CD14-positive monocyte (primary cell): ENCODE measurements at places on chromosomes 3 and 15. TPM values are rescaled to one million over a fixed set of nuclear protein-coding genes. Genes with fewer than 3 reads are reported as not detected.

- peak; percentile 32 for DNase-seq
These were observed 817.0 kb downstream of the TUSC7 start for GRCh38 chr3:117526470-117527079.

DNA sequence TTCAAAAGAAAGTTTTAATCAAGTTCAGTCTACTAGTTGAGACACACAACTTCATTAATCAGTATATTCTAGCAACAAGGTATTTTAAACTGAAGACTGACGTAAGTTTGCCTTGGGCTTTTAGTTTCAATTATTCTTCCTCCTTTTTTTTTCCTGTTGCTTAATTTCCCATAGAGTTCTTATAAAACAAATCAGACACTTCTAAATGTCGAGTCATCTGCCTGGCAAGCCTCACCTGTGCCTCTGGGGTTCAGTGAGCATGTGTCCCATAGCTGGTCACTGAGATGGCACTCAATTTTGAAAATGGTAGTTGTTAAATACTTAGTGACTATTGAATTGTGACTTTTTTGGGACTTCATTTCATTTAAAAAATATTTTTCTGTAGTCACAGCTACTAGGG lies 27.4 kb downstream of the NKIRAS1 start:
- no peak for DNase-seq

DNA sequence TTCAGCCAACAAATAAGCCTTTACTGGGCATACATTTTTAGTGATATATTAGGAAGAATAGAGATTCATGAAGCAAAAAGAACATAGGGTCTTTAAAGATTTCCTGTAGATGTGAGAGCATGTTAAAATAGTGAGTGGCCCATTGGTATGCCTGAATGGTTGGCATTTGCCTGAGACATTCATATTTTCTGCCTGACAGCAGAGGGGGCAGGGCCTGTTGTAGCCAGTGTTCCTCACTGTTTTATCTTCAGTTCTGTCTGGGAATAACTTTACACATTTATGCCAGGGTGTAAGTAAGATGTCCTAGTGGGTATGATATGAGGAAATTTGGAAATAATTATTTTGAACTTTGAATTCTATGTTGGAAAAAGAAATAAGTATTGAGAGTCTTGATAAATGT lies 704.7 kb upstream of the ARPP21 start:
- no peak for DNase-seq

DNA sequence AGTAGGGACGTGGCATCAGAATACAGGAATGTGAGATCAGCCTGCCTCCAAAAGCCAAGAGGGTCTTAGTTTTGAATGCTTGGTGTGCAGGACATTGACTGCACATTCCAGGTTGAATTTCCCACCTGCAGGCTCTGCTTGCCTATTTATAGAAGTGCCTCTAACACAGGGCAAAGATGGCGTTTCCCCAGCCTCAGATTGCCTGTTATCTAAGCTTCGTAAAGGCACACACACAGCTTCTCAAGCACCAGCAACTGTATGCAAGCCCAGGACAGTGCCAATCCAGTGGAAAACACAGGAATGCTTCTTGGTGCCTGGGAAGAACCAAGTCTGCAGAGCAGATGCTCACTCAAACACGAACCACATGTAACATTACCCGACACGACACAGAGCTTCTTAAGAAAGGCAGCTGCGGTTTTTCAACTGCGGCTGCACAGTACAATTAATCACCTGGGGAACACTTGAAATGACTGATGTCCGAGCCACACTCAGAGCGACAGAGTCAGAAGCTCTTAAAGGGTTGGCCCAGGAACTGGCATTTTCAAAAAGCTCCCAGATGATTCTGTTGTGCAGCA lies 90.0 kb upstream of the ANKRD34C start:
- no peak for DNase-seq

DNA sequence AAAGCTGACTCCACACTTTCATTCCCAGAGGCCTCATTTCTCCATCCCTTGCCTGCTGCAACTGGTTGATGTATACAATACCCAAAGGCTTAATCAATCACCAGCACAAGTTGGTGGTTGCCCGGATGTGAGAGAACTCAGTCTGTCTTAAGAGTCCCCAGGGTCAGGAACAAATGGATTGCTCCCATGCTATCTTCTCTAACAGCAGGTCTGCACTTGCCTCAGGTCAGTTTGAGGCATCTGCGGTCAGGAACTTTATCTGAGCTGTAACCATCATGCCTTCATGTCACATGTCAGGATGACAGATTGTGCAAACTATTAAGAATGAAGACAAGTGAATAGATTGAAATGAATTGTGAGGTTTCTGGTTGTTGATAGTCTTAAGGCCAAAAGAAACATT lies 56.1 kb downstream of the BFSP2 start:
- DNase-seq, result no peak

- peak; percentile 38 for DNase-seq
These were observed 752 bp downstream of the CEP63 start for GRCh38 chr3:134486577-134487041.

- no peak for DNase-seq
These were observed 478.6 kb downstream of the MAGI1 start for GRCh38 chr3:65560133-65560532.

DNA sequence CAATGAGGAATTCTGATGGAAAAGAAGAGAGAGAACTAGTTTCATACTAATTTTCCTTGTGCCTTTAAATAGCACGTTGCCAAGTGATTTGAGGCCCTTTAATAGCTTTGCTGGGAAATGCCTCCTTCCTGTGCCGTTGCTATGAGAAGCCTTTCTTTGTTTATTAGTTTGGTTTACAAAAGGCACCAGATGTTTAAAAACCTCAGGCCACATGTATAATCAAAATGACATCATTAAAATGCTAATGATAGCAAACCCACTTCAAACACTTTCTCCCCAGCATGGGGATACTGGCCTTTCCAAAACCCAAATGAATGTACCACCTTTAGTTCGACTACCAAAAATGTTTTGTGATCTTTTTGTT lies 50.0 kb upstream of the TBC1D23 start:
- DNase-seq, result no peak

DNA sequence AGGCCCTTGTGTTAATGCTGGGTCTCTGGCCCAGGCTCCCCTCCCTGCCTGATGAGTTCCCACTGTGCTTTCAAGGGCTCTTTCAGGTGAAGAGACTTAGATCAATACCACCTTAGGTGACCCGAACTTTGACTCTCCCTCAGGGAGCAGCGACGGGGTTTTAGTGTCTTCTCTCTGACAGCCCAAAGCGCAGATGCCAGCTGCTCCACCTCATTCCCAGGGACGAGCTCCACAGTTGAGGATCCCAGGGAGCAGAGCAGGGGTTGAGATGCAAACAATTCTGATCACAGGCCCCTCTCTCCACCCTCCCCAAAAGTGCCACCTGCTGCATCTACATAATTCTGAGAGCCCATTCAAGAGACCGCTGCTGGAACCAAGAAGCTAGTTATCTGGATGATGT lies 265.1 kb downstream of the TJP1 start:
- DNase-seq, result no peak

DNA sequence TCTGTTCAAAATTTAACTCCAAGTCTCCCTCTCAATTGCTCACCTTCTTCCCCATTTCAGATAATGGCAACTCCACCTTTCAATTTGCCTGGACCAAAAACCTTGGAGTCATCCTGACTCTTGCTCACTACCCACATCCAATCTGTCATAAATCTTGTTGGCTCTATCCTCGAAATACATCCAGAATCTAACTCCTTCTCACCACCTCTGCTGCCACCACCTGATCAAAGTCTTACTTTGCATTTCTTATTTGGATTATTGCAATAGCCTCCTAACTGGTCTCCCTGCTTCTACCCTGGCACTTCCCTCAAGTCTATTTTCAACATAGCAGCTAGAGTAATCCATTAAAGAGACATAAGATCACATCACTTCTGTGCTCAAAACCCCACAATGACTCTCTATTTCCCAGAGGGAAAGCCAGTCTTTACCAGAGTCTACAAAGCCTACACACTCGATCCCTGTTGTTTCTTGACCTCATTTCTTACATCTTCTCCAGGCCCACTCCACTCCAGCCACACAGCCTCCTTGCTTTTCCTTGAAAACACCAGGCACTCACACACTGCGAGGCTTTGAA lies 86.6 kb downstream of the GPR156 start:
- no peak for DNase-seq

DNA sequence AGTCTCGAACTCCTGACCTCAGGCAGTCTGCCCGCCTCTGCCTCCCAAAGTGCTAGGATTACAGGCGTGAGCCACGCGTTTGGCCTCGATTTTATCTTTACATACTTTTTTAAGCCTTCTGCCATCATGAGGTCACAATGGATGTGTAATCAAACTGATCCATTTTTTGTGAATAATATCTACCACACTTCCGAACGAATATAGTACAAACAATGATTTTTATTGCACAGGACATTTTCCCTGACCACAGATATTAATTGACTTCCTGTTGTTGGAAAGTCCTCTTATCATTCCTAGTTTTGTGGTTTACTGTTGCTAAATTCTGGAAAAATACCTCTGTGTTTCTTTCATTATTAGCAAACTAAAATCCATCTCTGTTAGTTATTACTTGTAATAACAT lies 68.9 kb downstream of the MINDY2 start:
- DNase-seq, result no peak

- no peak for DNase-seq
These were observed 45.1 kb downstream of the WHAMM start for GRCh38 chr15:82854554-82854953.

GRCh38 chr15:47929138-47929803 lies 191.5 kb upstream of the SLC24A5 start:
- DNase-seq, result no peak

GRCh38 chr15:68154923-68155559 lies 50.1 kb downstream of the CALML4 start:
- peak; percentile 17 for DNase-seq

- peak; percentile 16 for DNase-seq
These were observed 35.6 kb upstream of the GYG1 start for GRCh38 chr3:148955544-148956346.

DNA sequence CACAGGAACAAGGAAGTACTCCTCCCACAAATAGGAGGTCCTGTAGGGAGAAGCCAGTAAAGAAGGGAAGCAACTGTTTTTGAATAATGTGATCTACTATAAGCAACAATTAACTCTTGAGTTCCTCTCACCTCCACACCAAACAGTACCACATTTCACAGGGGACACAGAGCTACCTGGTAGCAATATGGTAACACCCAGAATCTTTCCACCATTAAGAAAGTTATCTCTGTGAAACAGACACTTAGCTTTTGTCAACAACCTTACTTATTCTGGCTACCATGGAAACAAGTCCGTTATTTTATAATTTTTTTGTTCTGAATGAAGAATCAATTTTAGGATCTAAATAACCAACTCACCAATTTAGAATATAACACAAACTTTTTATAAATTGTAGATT lies 49.5 kb downstream of the TBL1XR1 start:
- DNase-seq, result no peak

GRCh38 chr3:9064251-9064650 lies 101.0 kb upstream of the RAD18 start:
- no peak for DNase-seq

DNA sequence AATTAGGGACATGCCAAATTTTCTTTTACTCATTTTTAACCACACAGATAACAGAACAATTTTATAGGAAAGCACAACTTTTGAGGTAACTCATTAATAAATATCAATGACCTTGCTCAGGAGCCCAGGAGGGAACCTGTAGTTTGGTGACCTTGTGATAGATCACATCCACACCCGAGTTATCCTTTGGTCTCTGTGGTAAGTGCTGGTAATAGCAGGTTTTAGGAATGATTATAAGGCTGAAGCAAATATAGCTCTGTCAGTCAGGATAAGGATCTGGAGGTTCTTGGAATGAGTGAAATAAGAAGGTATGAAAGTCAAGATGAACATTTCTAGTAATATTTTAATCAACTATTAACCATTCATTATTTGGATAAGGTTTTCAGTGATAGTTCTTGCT lies 46.5 kb downstream of the EPHA6 start:
- DNase-seq, result no peak

DNA sequence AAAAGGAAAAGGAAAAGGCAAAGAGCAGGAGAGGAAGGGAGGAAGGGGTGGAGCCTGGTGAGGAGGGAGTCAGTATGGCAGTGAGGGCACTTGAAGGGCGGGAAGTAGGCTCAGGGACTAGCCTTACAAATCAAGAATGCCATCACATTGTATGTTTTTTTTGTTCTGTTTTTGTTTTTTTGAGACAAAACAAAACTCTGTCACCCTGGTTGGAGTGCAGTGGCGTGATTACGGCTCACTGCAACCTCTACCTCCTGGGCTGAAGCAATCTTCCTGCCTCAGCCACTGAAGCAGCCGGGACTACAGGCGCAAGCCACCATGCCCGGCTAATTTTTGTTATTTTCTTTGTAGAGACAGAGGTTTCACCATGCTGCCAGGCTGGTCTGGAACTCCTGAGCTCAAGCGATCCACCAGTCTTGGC lies 10.5 kb upstream of the PIK3CB start:
- peak; percentile 35 for DNase-seq

GRCh38 chr3:73101881-73102280 lies 40.4 kb downstream of the EBLN2 start:
- DNase-seq, result no peak

GRCh38 chr3:63644212-63644797 lies 8.2 kb upstream of the SNTN start:
- no peak for DNase-seq

GRCh38 chr3:64008487-64009351 lies 14.6 kb downstream of the PSMD6 start:
- DNase-seq, result no peak

DNA sequence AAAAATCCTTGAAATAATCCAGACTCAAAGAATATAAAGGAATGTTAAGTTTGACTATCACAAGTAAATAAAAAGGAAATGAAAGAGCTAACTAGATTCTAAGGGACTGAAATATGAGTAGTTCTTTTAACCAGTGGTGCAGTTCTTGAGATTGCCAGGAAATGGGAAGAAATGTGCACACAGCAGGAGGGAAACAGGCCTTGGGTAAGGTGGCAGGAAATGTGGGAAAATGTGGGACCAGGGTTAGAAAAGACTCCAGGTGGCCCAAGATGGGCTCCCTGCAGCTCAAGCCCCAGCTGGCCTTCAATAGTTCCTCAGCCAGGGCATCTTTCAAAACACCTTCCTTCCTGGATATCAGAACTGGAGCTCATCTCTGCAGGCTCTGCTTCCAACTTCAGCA lies 181.3 kb downstream of the ISL2 start:
- DNase-seq, result no peak

GRCh38 chr15:75531041-75531450 lies 48.1 kb downstream of the PTPN9 start:
- DNase-seq, result no peak

GRCh38 chr3:139111392-139112229 lies 66.9 kb upstream of the PRR23C start:
- DNase-seq, result peak; percentile 30

Gene ADAMTSL3
- not detected in 2 replicates for polyA plus RNA-seq

Gene CX3CR1
- polyA plus RNA-seq, result 17.0 and 25.9 TPM in 2 replicates

Gene SUSD5
- not detected in 2 replicates for polyA plus RNA-seq

Gene TTLL13
- polyA plus RNA-seq, result 0.08 and 0.13 TPM in 2 replicates

Gene TICRR
- not detected for polyA plus RNA-seq

Gene ABHD17C
- polyA plus RNA-seq, result 0.74 and 0.76 TPM in 2 replicates

Gene FBXW12
- polyA plus RNA-seq, result not detected in 2 replicates

Gene ACAD9
- 27.7 and 27.9 TPM in 2 replicates for polyA plus RNA-seq

Gene IP6K2
- polyA plus RNA-seq, result 52.2 and 53.8 TPM in 2 replicates

Gene FSIP1
- 0.48 TPM for polyA plus RNA-seq

Gene IGF2BP2
- 1.2 and 2.8 TPM in 2 replicates for polyA plus RNA-seq

Gene YEATS2
- 5.0 TPM for polyA plus RNA-seq

Gene MINAR1
- not detected for polyA plus RNA-seq

Gene IGSF10
- 0.08 and 0.29 TPM in 2 replicates for polyA plus RNA-seq

Gene ANAPC13
- polyA plus RNA-seq, result 102 TPM

Gene SLC22A14
- 0.08 and 0.45 TPM in 2 replicates for polyA plus RNA-seq

Gene DUOXA2
- polyA plus RNA-seq, result not detected in 2 replicates
